Right renal pelvis (tissue), 4 donors: ENCODE measurements at places on chromosomes 3 and 15. TPM values are rescaled to one million over a fixed set of nuclear protein-coding genes. Genes with fewer than 3 reads are reported as not detected.

Gene TICRR
- 9.4 TPM for polyA plus RNA-seq

Gene ZNF770
- polyA plus RNA-seq = 74.0 TPM

Gene ANKRD34C
- polyA plus RNA-seq = 0.15 TPM

Gene STRA6
- polyA plus RNA-seq = 25.6 TPM

Gene MUC20
- 29.7 TPM for polyA plus RNA-seq

Gene MESP2
- 0.18 TPM for polyA plus RNA-seq

Gene MYRIP
- 2.6 TPM for polyA plus RNA-seq

Gene GOLGA8Q
- polyA plus RNA-seq = 1.5 TPM

Gene CDHR4
- not detected for polyA plus RNA-seq

Gene C2CD4A
- polyA plus RNA-seq = 0.36 TPM

Gene BCHE
- 12.8 TPM for polyA plus RNA-seq

Gene KCTD6
- 27.0 TPM for polyA plus RNA-seq

Gene CEP70
- polyA plus RNA-seq = 34.0 TPM

Gene WDR76
- polyA plus RNA-seq = 14.7 TPM

Gene SH3GL3
- polyA plus RNA-seq = 13.2 TPM

Gene LIPC
- polyA plus RNA-seq = 11.8 TPM

Gene IFT122
- 49.6 TPM for polyA plus RNA-seq

Gene IQCH
- 6.5 TPM for polyA plus RNA-seq

Gene MESP1
- polyA plus RNA-seq = 1.9 TPM

Gene PLAAT1
- 2.6 TPM for polyA plus RNA-seq

Gene CCR3
- not detected for polyA plus RNA-seq

Gene ZNF80
- 0.06 TPM for polyA plus RNA-seq

Gene CSPG4
- 8.0 TPM for polyA plus RNA-seq

Gene AADACL2
- polyA plus RNA-seq = not detected

Gene KNL1
- 22.7 TPM for polyA plus RNA-seq

Gene NR1I2
- polyA plus RNA-seq = 0.58 TPM

Gene RETNLB
- polyA plus RNA-seq = not detected

Gene GPR87
- polyA plus RNA-seq = 0.18 TPM

Gene CIP2A
- 19.3 TPM for polyA plus RNA-seq

Gene MEIS2
- polyA plus RNA-seq = 123 TPM

Gene MYZAP
- polyA plus RNA-seq = 9.7 TPM

Gene NEK10
- polyA plus RNA-seq = 1.8 TPM

Gene SLC28A2
- polyA plus RNA-seq = 0.46 TPM

Gene WNT5A
- polyA plus RNA-seq = 48.6 TPM

Gene CIDEC
- not detected for polyA plus RNA-seq

Gene NOX5
- polyA plus RNA-seq = 0.58 TPM

Gene SERINC4
- polyA plus RNA-seq = 0.26 TPM

Gene C3orf20
- polyA plus RNA-seq = 0.27 TPM

Gene MASP1
- polyA plus RNA-seq = 8.9 TPM

Gene LIPH
- 1.6 TPM for polyA plus RNA-seq

Gene ITGA11
- polyA plus RNA-seq = 5.4 TPM

Gene UTS2B
- 1.1 TPM for polyA plus RNA-seq

Gene MITF
- 49.2 TPM for polyA plus RNA-seq

Gene LNP1
- 7.0 TPM for polyA plus RNA-seq

Gene TM4SF1
- polyA plus RNA-seq = 72.4 TPM

Gene RPP25
- 2.8 TPM for polyA plus RNA-seq

Gene LRTM1
- not detected for polyA plus RNA-seq
